Activated naive CD4-positive, alpha-beta T cell (primary cell): ENCODE measurements at places on chromosomes 16 and 17.

DNA sequence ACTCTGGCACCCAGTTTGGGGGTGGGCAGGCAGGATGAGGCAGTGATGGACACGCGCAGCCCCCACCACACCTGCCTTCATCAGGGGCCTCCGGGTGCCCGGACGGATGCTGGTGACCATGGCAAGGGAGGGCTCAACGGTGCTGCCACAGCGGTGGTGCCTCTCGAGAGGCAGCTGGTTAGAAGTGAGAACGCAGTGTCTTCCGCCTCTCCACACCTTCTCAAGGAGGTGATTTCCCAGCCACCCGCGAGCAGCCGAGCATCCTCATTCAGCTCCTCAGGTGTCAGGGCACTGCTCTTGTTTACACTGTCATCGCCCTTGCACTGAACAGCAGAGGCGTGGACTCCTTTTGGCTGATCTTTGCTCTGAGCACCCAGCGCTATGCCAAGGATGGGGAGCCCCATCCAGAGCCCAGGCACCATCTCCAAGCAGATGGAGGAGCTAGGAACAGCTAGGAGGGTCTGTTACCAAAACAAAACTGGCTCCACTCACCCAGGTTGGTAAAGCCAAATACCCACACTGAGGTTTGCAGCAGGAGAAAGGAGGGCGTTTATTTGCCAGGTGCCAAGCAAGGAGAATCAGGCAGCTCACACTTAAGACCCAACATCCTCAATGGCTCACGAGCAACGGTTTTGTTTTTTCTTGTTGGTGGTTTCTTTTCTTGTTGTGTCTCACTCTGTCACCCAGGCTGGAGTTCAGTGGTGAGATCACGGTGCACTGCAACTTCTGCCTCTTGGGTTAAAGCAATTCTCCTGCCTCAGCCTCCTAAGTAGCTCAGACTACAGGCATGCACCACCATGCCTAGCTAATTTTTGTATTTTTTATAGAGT lies 174.3 kb upstream of the TNRC6C start:
- DNase-seq: peak; percentile 42

- DNase-seq: peak; percentile 98
Observed at GRCh38 chr16:401468-402348, at the start of gene DECR2. DECR2 (plus strand) TSS chr16:401885; CDS start chr16:401964, 79 bp downstream.

- no peak for DNase-seq
Observed at GRCh38 chr16:27424772-27425498, 23.0 kb downstream of the IL21R start.

- no peak for DNase-seq
Observed at GRCh38 chr16:85541980-85542900, 70.9 kb upstream of the GSE1 start.

- no peak for DNase-seq
Observed at GRCh38 chr16:3650631-3651265, 3.7 kb upstream of the DNASE1 start.

DNA sequence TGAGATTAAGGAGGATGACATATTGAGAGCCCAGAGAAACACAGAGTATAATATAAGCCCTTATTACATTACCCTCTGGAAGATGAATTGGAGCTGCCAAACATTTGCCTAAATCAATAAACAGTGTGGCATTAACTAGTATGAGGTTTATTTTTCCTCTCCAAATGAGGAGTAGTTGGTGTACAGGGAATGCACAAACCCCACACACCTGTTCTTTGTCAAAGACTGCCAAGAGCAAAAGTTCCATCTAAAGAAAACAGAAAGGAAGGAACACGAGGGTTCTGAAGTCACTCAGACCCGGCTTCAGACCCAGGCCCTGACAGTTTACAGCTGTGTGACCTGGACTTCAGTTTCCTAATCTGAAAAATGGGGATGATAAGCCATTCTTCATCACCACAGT lies 138.1 kb downstream of the SHISA9 start:
- DNase-seq: no peak

DNA sequence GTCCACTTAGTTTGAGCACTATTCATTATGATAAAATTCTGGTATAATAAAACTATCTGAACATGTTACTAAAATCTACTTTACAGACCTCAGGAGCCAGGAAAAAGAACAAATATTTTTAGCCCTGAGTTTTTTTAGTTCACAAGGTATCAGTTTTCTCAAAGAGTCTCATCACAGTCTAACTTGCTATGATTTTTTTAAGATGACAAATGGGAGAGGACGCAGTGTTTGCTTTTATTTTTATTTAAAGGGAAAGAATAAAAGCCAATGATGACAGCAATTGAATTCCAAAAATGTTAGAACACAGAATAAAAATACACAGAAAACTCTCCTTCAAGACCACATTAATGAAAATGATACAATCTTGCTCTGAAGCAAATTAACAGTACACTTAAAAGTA lies 7.4 kb downstream of the MED13 start:
- DNase-seq: no peak

GRCh38 chr17:56912105-56912999 lies 1.5 kb downstream of the TRIM25 start:
- no peak for DNase-seq

DNA sequence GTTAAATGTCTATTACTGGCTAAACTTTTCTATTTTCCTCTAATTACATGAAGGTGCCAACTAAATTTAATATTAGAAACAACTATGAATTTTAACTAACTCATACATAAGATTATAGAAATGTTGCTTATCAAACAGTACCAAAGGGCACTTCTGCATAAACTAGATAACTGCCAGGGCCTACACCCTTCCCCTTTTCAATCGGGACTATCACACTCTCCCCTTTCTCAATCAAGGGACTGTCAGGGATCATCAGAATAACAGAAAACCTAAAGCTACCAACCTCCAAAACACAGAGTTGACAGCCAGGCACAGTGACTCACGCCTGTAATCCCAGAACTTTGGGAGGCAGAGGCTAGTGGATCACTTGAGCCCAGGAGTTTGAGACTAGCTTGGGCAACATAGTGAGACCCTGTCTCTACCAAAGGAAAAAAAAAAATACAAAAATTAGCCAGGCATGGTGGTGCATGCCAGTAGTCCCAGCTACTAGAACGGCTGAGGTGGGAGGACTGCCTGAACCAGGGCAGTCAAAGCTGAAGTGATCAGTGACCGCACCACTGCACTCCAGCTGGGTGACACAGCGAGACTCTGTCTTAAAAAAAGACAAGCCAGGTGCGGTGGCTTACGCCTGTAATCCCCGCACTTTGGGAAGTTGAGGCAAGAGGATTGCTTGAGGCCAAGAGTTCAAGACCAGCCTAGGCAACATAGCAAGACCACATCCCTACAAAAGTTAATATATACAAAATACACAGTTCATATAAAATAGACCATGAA lies 3.2 kb upstream of the PHLPP2 start:
- no peak for DNase-seq

DNA sequence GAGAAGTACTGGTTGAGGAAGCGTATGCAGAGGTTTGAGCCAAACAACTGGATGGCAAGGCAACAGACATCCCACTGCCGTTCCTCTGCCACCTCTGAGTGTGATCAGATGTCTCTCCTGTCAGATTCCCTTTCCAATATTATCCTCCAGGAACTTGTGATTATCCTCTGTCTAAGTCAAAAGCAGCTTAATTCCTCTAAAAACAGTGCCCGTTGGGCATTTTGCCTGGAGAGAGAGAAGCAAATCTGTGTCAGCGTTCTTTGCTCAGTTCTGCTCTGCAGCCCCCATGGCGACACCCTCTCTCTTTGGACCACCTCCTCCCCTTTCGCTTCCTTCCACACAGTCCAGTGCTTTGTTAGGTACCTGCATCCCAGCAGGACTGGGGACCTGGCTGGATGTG lies 56.1 kb upstream of the TBX2 start:
- no peak for DNase-seq

DNA sequence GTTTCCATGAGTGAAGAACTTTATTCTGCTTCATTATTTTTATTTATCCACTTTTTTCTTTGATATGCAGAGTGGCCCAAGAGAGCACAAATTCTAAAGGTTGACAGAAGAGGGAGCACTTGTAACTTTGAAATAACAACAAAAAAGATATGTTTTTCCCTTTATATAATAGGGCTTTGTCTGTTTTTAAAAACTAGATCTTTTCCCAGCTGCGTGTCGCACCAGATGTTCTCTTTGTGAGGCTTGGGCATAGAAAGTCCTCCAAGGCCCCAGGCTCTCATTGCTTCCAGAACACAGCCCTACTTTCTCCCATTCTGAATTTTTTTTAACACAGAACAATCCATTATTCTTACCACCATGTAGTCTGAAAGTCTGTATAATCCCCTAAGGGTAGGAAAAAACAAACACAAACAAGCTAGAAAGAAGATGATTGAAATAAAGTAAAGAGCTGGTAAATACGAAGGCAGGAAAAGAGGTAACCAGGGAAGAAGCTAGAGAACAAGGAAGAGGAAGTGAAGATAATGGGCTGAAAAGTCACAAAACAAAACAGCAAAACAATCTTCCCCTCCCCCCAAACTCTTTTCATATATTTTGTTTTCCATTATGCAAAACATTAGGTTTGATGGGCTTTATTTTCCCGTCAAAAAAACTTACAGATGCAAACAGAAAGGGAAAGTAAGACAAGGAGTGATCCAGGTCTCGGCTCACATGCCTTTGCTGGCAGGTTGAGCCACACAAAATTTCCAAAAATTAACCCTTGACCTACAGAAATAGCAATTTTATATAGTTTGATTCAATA lies 160.4 kb downstream of the ABCA8 start:
- no peak for DNase-seq

- DNase-seq: no peak
Observed at GRCh38 chr16:89052191-89052889, 41.3 kb upstream of the ACSF3 start.

GRCh38 chr16:69482410-69482991 lies 58.1 kb downstream of the CYB5B start:
- DNase-seq: no peak

DNA sequence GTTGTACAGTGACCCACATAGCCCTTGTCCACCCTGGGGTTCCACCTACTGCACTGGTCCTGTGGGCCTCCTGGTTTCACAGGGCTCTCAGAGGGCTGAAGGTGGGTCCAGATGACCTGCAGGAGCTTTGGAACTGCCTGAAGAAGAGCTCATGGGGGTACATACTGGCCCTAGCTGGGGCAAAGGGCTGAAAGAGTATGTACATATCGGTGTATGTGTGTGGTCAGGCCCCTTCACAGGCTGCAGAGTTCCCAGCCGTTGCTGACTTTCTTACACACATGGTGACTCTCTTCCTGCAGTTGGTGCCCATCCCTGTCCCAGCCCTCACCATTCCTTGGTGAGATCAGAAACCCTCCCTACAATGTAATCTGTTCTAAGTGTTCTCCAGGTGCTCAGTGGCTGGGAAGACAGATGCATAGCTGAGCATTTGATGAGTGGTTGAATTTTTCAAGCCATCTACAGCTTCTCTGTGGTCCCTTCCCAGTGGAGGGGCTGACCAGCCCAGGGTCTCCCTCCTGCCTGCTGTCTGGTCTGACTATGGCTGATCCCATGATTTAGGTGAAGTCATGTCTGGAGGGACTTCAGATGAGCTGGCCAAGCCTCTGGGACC lies 2.4 kb upstream of the NFATC3 start:
- no peak for DNase-seq

- DNase-seq: no peak
Observed at GRCh38 chr17:5661491-5662125, 77.3 kb upstream of the NLRP1 start.

GRCh38 chr17:68903286-68903685 lies 51.9 kb downstream of the ABCA8 start:
- no peak for DNase-seq

DNA sequence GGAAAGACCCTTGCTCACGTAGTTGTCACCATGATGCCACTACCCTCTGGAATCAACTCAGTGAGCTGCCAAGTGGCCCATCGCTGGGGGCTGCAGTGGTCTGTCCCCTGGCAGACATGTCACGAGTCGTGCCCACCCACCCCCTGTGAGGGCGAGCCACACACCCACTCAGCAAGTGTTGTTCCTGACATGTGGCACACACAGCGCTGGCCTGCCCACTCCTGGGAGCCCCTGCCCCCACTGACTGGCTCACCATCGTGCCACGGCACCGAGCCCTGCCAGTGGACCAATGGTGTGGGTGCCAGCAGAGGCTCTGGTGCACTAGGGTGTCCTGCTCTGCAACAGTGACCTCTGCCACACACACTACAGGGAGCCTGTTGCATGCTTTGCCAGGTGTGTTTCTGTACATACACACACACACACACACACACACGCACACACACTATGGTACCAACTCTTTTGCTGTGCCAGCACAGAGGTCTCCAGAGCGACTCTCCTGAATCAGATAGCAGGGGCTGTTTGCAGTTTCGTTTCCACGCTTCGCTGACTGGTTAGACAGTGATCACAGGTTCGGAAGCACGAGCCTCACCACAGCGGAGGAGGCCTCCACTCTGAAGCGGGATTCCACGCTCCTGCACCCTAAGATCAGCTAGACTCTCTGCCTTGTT lies 7.7 kb downstream of the RTN4RL1 start:
- DNase-seq: no peak

- DNase-seq: no peak
Observed at GRCh38 chr16:19701091-19701490, 16.9 kb downstream of the KNOP1 start.

- DNase-seq: no peak
Observed at GRCh38 chr16:54655121-54655590, 275.5 kb upstream of the IRX5 start.

GRCh38 chr16:5003211-5003610 lies 30.5 kb downstream of the NAGPA start:
- DNase-seq: no peak

DNA sequence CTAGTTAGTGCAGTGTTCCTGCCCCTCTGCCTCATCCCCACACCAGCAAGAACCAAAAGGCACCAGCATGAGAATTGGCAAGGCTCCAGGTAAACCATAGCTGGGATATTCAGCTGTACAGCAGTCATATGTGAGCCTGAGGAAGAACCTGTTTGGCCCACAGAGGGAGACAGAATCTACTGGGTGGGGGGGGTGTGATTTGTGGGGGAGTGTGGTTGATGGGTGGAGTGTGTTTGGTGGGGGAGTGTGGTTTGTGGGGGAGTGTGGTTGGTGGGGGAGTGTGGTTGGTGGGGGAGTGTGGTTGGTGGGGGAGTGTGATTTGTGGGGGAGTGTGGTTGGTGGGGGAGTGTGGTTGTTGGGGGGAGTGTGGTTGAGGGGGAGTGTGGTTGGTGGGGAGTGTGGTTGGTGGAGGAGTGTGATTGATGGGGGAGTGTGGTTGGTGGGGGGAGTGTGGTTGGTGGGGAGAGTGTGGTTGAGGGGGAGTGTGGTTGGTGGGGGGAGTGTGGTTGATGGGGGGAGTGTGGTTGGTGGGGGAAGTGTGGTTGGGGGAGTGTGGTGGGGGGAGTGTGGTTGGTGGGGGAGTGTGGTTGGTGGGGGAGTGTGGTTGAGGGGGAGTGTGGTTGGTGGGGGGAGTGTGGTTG lies 19.5 kb downstream of the MINK1 start:
- peak; percentile 14 for DNase-seq

- DNase-seq: no peak
Observed at GRCh38 chr16:89952551-89952950, 4.0 kb downstream of the DEF8 start.

- no peak for DNase-seq
Observed at GRCh38 chr17:55654022-55654421, 68.6 kb downstream of the TMEM100 start.
